ENCODE measurements at places on chromosomes 7 and 10.

GRCh38 chr10:111801841-111802240 is 381.7 kb downstream of the GPAM start:
- DNase-seq = no peak

GRCh38 chr7:96269246-96269994 is 52.5 kb downstream of the SLC25A13 start:
- no peak for DNase-seq

- no peak for DNase-seq
These were observed 215.2 kb downstream of the FANK1 start for GRCh38 chr10:126111516-126111915.

GRCh38 chr10:118914629-118915028 is 114.9 kb upstream of the NANOS1 start:
- DNase-seq = no peak

- peak; percentile 72 for DNase-seq
These were observed 20.1 kb downstream of the CCSER2 start for GRCh38 chr10:84348447-84348846.

DNA sequence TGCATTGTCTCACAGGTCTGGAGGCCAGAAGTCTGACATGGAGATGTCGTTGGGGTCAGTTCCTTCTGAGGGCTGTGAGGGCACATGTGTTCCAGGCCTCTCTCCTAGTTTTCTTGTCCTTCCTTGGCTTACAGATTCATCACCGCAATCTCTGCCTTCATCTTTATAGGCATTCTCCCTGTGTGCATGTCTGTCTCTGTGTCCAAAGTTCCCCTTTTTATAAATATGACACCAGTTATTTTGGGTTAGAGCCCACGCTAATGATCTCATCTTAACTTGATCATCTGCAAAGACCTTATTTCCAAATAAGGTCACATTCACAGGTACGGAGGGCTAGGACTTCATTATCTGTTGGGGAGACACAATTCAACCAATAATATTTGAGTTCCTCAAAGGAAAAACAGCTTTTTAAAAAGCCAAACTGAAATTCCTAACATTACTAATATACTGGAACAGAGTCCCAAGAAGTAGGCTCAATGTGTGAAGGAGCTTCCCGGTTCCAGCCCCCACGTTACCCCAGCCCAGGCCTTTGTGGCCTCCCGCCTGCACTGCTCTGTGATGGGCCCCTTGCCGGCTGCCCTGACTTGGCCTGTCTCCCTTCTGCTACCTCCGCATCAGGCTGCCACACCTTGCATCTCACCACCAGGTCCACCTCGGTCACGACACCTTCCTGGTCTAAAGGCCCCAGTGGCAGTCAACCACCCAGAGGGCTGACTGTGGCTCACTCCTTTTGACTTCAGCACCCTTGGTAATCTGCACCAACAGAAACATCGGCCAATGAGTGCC is 142.7 kb downstream of the KCNMA1 start:
- no peak for DNase-seq

GRCh38 chr7:47776335-47776734 is 171.9 kb downstream of the PKD1L1 start:
- DNase-seq = no peak

GRCh38 chr7:234051-234707 is 41.8 kb downstream of the FAM20C start:
- no peak for DNase-seq

GRCh38 chr7:103307503-103308231 is 10.4 kb downstream of the PMPCB start:
- no peak for DNase-seq

DNA sequence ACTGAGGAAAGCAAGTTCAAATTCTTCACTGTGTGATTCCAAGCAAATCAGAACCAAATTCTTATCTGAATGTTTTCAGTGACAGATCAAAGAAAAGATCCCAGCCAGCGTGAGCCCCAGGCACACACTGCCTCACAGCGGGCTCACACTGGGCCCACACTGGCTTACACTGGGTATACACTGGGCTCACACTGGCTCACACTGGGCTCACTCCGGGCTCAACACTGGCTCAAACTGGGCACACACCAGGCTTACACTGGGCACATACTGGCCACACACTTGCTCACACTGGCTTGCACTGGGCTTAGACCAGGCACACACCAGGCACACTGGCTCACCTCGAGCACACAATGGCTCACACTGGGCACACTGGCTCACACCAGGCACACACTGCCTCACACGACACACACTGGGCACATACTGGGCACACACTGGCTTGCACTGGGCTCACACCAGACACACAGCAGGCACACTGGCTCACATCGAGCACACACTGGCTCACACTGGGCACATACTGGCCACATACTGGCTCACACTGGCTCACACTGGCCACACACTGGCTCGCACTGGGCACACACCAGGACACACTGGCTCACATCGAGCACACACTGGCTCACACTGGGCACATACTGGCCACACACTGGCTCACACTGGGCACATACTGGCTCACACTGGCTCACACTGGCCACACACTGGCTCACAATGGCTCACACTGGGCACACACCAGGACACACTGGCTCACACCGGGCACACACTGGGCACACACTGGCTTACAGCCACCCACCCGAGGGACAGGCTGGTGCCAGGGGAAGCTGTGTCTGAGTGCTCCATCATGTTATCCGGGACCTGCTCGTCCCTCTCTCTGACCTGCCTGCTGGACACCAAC is 156.3 kb downstream of the PTPRN2 start:
- no peak for DNase-seq

- no peak for DNase-seq
These were observed 10.5 kb downstream of the GET4 start for GRCh38 chr7:886626-887487.

- DNase-seq = no peak
These were observed 207.5 kb downstream of the BBS9 start for GRCh38 chr7:33336820-33337219.

- DNase-seq = no peak
These were observed 27.2 kb downstream of the IKZF1 start for GRCh38 chr7:50331564-50332208.

DNA sequence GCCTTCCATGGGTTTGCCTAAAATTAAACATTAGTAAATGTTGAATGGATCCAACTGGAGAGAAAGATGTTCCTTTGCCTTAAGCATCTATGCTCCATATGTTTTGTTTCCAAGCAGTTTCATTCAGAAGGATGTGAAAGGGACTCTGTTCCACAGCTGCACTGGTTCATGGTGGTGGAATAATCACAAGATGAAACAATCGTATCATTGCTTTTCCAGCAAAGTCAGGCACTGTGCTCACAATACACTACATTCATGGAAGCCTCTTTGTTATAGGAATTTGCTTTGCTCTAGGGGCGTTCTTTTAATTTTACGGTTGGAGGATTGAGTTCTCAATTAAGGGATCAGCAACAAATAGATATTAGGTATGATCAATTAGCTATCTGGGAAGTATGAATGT is 33.8 kb downstream of the RAMP3 start:
- DNase-seq = no peak

DNA sequence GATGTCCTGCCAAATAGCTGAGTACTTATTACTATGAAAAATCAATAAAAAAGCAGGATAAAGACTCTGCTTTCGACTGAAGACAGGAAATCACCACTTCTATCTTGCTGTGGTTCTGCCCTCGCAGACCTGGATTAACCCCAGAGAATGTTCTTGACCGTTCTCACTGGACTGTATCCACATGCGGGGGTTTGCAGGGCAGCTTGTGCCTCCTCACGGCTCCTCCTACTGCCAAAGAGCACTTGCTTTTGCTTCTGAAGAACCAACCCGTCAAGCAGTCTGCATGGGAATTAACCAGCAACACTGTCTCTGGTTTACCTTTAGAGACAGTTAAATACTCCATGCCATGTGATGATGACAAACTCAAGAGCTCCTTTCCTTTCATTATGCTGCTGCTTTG is 184.0 kb downstream of the GFRA1 start:
- DNase-seq = no peak

- DNase-seq = peak; percentile 67
These were observed 265.9 kb upstream of the NRP1 start for GRCh38 chr10:33600381-33600780.

DNA sequence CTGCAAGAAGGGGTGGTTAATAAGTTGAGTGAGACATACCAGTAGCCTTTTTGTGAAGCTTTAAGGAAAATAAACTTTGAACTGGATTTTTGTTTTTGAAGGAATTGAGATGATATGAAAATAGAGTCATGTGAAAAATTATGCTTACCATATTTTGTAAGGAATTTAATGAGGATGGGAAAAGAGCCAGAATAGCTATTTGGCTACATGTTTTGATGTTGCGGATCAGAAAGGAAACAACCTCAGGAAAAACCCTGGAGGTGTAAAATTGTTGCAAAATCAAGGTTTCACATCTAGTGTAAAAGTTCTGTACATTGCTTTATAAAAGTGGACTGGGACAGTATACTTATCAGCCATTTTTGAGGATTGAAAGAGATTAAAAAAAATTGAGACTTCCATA is 15.0 kb downstream of the TBC1D12 start:
- no peak for DNase-seq

DNA sequence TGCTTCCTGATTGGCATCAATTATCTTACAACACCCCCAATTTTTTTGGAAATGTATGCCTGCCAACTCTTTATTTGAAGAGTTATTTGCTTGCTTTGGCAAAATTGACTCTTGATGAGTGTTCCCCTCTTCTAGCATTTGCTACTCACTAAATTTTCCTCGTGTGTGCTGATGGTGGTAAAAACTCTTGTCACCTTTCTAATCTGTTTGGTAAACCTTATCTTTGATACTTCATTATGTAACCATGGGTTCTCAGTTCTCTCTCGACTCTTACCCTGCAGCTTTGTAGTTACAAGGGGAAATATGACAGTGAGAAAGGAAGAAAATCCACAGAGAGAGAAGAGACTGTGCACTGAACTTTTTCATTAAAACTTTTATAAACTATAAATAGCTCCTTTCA is 102.5 kb downstream of the CDK14 start:
- DNase-seq = no peak

DNA sequence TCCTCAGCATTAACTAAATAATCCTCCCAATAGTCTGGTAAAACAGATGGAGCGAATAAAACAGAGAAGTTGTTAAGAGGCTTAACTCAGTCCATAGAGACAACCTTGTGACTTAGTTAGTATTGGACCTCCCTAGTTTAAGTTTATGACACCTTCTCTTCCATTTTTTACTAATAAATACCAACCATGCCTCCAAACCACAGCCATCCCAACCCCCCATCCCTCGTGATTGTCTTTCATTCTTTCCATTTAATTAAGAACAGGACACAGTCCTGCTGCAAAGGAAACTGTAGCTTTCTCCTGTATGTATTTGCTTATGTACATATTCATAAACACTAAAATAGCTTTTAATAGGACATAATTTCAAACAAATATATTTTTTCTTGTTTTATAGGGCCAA is 238.2 kb downstream of the SEMA3D start:
- peak; percentile 14 for DNase-seq

DNA sequence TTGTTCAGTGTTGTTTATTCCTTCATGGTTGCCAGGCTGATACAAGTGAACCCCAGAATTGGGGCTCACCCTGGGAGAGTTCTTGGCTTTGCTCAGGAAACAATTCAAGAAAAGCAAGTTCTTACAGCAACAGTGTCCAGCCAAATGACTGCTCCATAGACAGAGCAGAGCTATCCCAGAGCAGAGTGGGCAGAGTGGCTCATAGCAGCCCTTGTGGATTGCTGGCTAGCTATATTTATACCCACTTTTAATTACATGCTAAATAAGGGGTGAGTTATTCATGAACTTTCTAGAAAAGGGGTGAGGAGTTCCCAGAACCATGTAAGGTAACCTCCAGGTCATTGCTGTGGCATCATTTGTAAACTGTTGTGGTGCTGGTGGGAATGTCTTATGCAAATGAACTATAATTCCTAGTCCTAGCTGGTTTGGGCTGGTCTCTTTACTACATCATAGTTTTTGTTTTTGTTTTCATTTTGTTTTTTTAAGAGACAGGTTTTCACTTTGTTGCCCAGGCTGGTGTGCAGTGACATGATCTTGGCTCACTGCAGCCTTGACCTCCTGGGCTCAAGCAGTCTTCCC is 59.9 kb upstream of the HBP1 start:
- DNase-seq = peak; percentile 7

DNA sequence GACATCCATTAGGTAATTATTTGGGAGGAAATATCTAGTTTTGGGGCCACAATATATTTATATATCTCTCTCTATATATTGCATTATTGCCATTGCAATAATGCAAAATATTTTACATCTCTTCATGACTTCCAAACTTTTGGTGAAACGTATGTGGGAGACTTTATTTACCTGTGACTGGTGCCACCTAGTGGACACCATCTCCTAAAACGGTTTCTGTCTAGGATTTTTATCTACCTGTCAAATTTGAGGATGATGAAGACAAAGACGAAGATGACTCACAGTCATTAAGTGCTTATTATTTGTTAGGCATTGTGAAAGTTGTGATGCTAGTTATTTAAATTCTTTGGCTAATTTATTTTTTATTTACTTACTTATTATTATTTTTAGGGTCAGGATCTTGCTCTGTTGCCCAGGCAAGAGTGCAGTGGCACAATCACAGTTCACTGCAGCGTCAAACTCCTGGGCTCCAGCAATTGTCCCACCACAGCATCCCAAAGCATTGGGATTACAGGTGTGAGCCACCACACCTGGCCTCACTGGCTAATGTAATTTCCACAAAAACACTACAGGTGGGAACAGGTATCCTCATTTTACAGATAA is 18.7 kb upstream of the CBLL1 start:
- DNase-seq = peak; percentile 59

DNA sequence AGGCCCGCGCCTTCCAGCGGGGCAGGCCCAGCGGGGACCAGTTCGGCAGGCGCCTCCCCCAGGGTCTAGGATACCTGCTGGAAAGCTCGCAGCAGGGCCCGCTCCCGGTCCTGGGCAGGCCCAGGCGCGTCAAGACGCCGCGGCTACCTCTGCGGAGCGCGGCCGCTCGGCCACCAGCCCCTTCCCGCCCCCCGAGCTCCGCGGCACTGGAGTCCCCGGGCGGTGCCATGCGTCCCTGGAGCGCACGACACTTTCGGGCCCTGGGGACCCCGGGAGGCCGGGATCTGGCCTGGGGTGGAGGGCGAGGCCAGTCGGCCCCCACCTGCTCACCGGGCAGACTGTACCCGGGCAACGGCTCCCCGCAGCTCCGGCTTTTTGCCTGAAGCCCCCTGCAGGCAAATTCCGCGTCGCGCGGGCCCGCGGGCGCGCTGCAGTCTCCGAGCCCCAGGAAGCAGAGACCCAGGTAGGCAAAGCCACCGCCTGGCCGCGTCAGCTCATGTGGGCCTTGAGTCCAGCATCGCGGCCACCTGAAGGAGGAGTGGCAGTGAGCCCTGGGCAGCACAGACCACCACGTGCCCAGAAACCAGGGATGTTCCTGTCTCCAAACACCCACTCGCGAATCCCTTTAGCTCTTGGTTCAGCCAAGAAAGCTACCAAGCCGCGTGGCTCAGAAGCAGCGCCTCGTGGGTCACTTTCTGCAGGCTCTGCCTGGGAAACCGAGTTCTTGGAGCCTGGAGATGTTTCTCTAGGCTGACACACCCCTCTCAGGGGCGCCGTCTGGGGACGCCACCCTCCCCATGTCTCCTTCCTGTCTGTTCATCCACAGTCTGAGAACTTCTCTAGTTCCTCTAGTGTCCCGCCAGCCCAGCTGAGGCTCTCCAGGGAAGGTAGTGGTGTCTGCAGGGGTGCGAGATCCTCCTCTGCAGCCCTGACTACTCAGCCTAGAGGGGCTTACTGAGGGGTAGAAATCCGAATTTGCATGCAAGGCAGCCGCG is 46.1 kb upstream of the APBB1IP start:
- DNase-seq = no peak

- DNase-seq = no peak
These were observed 25.5 kb upstream of the EBLN1 start for GRCh38 chr10:22243321-22243720.

GRCh38 chr10:79939969-79940368 is 8.9 kb downstream of the SFTPD start:
- DNase-seq = no peak

Data from iris pigment epithelial cell (primary cell).